ENCODE measurements at places on chromosomes 6 and 20.

DNA sequence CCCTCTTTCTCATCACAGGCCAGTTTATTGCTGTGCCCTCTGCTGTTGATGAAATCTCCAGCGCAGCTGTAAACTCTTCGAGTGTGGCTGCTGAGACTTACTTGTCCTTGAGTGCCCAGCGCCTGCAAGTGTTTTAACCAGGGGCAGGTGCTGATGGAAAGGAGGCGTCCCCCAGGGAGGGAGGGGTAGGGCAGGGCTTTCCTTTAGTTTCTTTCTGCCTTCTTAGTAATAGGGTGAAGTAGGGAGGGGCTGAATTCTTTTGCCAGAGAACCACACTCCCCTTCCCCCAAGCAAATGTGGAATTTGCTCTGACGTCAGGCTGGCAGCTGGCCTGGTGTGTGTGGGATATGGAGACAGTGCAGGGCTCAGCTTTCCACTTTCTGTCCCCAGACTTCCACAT lies 61.2 kb downstream of the IGF2R start:
- peak; percentile 20 for DNase-seq

- DNase-seq: no peak
Observed at GRCh38 chr6:35199866-35200265, 13.9 kb upstream of the SCUBE3 start.

DNA sequence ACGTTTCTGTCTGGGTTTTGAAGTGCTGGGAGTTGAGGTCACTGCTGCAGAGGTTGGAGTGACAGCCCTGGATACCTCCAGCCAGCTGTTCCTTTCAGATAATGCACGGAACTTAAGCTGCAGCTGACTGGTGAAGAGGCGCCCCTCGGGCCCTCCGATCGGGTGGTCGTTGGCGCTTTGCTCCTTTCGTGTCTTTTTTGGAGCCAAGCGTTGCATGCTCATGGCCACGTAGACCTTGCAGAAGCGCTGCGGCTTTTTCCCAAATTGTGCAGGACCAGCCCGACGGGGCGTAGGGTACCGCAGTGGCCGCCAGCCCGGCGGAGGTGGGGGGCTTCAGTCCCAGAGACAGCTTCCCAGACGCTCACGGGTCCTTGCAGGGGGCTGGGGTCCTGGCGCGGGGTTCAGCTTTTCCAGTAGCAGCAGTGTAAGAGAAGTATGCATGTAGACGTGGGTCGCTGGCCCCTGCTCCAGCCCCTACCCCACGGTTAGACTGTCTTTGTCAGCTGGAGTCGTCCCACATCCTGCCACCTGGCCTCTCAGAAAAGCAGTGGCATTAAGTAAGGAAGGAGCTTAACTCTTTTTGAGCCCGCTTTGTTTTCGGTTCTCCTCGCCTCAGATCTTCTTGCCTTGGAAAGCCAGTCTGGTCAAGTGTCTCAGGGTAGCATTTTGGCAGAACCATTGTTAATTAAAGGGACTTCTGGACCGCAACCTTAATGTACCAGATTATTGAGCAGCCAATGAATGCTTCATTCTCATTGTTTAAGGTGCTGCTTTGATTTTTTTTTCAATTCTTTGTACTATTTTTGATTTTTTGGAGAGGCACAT lies 838 bp downstream of the TNFAIP3 start:
- no peak for DNase-seq

DNA sequence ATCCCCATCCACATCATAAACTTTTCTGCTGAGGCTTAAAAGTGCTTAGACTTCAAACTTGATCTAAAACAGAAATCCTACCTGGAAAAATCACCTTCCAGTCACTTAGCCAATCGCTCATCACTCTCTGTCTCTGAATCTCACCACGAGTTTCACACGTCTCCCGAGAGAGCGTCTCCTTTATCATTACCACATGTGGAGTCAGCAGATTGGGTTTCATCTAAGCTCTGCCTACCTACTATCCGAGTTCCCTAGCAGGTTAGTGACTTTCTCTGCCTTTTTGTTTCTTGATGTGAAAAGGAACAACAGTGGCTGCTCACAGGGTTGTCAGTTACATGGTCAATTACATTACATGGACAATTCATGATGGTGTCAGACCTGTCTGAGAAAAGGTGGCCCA lies 286.2 kb downstream of the ESR1 start:
- DNase-seq: no peak

DNA sequence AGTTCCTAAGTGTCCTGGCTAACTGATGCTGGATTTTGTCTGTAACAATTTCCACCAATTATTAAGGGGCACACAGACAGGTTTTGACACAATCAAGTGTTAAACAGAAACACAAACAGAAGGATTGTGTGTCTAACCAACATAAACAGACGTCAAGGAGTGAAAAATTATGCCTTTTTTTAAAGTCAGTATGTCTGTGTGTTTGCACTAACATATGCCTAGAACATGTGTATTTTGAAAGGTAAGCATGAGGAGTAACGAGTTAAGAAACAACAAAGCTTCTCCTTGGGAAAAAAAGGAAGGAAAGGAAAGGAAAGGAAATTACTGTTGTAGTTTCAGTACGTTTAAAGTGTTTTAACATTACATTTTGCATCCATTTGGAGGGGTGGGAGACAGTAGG lies 466.3 kb upstream of the ID4 start:
- DNase-seq: no peak

GRCh38 chr6:33700391-33701050 lies 11.0 kb downstream of the UQCC2 start:
- DNase-seq: peak; percentile 44

DNA sequence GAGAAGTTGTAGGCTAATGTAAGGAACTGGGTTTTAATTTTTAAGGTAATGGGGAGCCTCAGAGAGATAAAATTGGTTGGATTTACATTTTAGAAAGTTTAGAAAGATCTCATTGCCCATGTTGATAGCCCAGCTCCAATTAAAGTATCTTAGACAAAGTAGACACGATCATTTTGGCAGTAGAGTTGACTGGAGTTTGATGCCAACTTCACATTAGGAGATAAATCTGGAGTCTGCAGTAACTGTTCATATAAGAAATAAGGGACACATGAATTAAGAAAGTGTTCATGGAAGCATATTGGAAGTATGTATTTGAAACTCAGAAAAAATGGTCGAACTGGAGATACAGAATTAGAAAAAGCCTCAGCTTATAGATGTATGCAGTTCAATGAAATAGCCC lies 12.6 kb upstream of the E2F3 start:
- DNase-seq: no peak

- DNase-seq: no peak
Observed at GRCh38 chr20:10902576-10903282, 228.9 kb upstream of the JAG1 start.

GRCh38 chr20:64153861-64154589 lies 10.2 kb upstream of the MYT1 start:
- DNase-seq: no peak

DNA sequence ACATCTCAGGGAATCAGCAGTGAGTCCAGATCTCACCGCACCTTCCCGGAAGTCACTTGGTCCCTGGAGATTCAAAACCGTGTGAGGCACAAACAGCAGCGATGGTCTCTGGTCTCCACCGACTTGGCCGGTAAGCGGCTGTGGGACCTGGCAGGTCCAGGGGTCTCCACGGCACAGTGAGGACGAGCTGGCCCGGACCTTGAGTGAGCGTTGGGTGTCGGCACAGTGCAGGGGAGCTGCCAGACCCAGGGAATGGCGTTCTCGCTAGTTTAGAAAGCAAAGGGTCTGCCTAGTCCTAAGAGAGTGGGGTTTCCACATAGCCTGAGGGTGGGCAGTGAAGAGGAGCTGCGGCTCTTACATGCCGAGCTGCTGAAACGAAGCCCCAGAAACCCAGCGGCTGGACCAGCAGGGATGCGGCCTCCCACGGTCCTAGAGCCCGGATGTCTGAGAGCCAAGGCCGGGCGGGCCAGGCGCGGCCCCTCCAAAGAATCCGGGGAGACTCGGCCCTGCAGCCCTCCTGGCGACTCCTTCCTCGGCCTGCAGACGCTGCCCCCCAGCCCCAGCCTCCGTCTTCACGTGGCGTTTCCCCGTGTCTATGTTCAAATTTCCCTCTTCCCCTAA lies 185.0 kb downstream of the ERMARD start:
- no peak for DNase-seq

- DNase-seq: no peak
Observed at GRCh38 chr6:113365191-113365590, 492.0 kb upstream of the MARCKS start.

GRCh38 chr6:170298688-170299087 lies 7.8 kb upstream of the DLL1 start:
- no peak for DNase-seq

GRCh38 chr6:133337308-133337707 lies 96.2 kb downstream of the EYA4 start:
- DNase-seq: no peak

DNA sequence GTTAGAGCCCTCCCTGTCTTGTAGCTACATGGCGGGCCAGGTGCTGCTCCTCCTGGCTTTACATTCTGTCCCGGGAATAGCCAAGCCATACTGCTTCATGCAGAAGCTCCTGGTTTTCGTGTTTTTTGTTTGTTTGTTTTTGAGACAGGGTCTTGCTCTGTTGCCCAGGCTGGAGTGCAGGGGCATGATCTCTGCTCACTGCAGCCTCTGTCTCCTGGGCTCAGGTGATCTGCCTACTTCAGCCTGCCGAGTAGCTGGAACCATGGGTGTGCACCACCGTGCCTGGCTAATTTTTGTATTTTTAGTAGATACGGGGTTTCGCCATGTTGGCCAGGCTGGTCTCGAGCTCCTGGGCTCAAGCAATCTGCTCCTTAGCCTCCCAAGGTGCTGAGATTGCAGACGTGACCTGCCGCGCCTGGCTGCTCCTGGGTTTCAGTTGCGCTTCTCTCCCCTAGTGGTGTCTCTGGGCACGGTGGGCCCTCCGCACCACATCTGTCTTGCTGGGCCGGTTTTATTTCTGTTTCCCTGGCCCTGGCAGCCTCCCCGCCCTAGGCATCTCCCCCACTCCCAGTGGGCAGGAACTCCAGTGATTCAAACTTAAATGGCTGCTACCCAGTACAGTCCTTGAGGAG lies 12.9 kb downstream of the CDYL start:
- no peak for DNase-seq

DNA sequence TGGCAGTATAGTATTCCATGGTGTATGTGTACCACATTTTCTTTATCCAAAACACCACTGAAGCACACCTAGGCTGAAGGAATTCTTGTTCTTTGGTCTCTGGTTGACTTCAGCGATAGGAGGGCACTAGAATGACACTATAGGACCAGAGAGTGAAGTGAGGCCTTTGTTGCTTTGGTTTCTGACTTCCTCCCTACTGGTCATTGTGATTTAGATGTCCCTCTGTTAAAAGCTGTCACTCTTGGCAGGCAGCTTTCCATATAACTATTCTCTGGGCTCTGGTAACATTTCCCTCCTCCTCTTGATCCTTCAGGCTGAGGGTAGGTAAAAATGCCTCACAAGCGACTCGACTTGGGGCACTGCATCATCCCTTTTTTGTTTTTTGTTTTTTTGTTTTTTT lies 236.3 kb downstream of the MAFB start:
- no peak for DNase-seq

- DNase-seq: peak; percentile 65
Observed at GRCh38 chr6:33073431-33073871, at the start of gene HLA-DPA1. TSS of gene HLA-DPA1 (minus strand) at chr6:33073649.

DNA sequence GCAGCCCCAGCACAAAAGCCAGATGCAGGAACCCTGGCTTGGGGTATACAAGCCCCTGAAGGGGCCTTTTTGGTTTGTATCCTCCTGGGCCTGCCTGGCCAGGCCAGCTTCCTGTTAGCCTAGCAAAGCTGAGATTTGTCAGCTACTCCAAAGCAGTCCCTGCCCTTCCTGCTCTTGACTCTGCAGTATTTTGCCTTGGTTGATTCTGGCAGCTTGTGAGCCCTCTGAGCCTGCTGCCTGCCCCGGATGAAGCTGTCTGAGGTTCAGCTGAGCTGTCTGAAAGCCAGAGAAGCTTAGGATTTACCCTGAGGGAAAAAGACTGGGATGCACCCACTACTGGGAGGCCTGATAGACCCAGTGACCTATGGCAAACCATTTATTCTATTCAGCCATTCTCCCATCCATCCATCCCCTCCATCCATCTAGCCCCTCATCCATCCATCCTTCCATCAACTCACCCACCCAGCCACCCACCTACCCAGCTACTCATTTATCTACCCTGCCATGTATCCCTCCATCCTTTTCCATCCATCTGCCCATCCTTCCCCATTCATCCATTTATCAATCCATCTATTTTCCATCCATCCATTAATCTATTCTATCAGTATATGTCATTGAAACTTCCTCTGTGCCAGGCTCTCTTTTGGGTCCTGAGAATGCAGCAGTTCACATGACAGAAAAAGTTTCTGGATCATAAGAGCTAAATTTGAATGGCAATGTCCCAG lies 307.5 kb downstream of the DHX35 start:
- no peak for DNase-seq

DNA sequence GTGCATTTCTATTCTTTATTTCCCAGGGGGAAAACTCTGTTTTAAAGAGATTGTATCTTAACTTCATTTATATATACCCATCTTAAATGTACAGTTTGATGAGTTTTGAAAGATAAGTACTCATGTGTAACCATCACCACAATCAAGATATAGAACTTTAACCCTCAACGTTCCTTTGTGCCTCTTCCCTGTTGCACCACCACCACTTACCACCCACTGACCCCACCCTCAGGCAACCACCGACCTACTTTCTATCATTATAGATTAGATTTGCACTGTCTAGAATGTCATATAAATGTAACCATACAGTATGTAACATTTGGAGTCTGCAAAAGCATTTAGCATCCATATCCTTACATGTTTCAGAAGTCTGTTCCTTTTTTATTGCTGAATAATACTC lies 121.0 kb downstream of the RTN4IP1 start:
- DNase-seq: no peak

GRCh38 chr20:59211208-59211765 lies 47.7 kb downstream of the ZNF831 start:
- no peak for DNase-seq

DNA sequence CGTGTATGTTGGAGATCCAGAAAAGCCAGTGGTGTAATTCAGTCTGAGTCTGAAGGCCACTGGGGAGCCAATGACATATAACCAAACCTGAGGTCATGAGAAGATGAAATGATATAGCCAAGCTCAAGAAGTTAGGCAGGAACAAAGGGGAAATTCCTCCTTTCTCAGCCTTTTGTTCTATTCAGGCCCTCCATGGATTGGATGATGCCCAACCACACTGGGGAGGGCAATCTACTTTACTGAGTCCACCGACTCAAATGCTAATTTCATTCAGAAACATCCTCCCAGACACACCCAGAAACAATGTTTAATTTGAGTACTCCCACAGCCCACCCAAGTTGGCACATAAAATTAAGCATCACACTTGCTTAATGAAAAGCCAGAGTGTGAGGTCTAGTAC lies 183.6 kb downstream of the GJA1 start:
- no peak for DNase-seq

DNA sequence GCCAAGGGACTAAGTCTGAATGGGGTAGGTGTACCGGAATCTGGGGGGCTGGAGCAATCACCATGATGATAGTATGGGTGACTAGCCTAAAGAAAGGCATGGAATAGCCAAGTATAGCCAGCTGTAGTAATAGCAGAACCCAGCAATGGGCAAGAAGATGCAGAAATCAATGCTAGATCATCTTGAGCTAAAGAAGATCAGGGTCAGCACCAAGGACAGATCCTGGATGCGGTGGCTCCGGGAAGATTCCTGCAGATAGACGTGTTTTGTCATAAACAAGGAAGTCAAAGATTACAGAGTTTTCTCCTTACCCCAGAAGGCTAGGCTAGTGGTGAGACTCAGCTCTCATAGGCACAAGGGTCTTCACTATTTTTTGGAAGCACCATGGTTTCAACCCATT lies 561.6 kb upstream of the CHD6 start:
- no peak for DNase-seq
